Activated CD8-positive, alpha-beta memory T cell treated with anti-CD3 and anti-CD28 coated beads for 48 hours (primary cell): ENCODE measurements at places on chromosomes 1 and 21.

DNA sequence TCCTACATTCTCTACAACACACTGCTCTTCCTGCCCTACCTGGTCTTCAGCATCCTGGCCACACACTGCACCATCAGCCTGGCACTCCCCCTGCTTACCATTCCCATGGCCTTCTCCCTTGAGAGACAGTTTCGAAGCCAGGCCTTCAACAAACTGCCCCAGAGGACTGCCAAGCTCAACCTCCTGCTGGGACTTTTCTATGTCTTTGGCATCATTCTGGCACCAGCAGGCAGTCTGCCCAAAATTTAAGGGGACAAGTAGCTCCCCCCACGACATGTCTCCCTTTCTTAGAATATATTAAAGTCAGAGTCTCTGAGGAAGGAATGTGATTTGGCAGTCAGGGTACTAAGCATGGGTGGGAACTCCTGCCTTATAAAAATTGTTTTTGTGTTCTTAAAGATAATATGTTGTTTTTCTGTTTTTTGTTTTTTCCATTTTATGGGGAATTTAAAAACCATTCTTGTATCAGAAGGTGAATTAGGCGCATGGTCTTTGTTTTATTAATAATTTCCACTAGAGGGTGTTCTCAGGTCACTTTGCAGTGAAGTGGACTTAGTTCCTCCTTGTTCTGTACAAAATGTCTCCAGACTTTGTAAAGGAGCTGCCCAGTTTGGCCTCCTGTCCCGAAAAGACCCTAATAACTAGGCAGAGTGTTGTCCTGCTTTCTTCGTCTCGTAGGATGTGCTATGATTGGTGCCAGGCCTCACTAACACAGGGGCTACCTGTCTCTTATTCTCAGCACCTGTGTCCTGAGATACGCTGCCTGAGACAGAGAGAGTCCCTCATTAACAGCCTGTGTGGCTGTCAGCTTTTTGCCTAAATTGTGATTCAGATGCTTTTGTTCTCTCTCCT, 13.1 kb downstream of the UBIAD1 start:
- no peak for DNase-seq

GRCh38 chr1:180854456-180854855, 58.2 kb upstream of the KIAA1614 start:
- no peak for DNase-seq

GRCh38 chr1:99751877-99752504, 14.4 kb downstream of the FRRS1 start:
- no peak for DNase-seq

GRCh38 chr1:174815036-174815435, 184.7 kb upstream of the CACYBP start:
- no peak for DNase-seq

DNA sequence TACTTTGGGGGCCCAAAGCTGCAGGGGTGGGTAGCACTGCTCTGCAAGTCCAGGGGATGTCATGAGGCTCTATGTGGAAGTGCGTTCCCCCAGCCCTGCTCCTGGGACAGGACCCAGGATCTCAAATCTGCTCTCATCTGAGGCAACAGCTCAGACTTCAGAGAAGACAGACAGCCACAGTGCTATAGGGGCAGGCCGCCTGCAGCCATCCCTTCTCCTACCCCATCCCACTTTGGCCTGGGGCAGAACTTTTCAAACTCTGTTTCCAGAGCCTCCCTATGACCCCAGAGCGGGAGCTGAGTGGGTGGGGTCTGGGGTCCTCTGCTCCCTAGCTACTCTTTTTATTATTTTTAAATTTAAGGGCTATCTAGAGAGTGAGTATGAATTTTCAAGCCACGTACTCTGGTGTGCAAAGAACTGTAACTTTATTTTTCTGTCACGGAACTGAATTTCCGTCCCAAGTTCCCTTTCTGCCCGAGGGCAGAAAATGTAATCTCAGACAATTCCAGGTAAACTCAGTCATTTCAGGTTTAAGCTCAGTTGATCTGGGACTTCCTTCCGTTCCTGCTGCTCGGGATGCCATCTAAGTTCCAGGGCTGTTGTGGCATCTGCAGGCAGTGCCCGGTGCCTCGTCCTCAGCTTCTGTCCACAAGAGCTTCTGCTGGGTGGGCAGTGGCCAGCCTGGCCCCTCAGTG, 98.3 kb downstream of the ACTL8 start:
- DNase-seq: no peak

DNA sequence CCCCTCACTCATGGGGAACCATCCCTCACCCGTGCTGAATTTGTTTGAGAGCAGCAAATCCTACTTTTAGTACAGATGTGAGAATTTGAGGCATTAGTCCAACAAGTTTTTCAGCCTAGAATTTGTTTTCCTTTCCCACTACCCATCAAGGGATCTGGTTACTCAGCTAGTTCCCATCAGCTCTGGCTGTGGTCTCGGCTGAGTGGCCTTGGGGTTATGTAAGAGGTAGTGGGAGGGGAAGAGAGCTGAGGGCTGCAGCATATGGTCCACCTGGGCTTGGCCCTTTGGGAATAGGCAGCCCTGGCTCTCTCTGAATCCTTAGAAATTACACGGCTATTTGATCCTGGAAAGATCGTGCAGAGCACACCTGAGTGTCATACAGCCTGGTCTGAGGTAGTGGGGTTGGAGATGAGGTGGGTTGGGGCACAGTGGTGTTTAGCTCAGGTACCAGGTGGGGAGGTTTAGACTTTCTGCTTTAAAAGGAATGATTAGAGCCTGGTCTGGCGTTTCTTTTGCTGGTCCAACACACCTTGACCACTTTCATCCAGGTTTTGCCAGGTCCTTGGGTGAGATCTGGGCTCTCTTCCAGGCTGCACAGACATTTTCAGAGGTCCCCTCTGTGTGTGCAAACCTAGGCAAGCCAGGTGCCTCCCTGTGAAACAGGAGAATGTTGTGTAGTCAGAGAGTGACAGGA, 4.2 kb downstream of the GSTM4 start:
- DNase-seq: no peak

DNA sequence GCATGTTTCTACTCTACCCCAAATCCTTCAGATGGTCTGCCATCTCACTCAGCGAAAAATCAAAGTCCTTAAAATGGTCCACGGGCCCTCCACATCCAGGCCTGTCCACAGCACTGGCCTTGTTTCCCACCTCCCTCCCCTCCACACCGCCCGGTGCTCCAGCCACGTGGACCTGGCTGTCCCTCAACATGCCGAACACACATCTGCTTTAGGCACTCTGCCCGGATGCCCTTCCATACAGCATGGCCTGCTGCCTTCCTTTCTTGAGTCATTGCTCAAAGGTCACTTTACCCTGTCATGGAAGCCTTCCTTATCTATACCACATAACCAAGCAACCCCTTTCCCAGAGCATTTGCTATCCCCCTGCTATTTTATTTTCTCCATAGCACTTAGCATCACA, 143.0 kb downstream of the DNM3 start:
- DNase-seq: no peak

DNA sequence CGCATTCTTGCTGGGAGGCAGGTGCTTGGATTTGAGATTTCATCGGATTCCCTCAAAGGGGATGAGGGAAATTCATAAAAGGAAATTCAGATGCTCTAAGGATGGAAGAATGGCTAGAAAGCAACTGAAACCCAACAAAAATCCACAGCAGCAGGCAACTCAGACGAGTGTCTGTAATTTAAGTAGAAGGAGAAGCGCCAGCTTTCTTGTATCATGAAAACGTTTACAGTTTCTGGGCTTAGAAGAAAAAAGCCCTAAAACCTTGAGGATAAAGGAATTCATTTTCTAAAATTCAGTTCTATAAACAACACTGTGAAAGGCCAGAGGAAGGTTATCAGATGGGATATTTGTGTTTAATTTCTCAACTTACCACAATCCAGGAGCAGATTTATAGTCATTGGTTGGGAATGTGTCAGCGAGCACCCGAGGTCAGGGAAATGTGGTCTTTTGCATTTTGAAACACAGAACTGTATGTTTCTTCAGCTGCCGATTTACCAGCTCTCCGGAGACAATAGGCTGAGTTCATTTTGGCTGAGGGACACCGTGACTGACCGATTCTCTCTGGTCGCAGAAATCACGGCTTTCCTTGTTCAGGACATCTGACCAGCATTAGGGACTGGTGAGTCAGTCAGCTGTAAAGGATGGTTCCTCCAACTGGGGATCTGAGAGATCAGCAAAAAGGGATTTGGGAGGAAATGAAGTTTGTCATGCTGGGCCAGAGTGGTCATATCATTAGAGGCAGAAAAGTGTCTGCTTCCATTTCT, 111.6 kb upstream of the ERRFI1 start:
- no peak for DNase-seq

- DNase-seq: no peak
These were observed 2.0 kb downstream of the CD58 start for GRCh38 chr1:116568662-116569380.

DNA sequence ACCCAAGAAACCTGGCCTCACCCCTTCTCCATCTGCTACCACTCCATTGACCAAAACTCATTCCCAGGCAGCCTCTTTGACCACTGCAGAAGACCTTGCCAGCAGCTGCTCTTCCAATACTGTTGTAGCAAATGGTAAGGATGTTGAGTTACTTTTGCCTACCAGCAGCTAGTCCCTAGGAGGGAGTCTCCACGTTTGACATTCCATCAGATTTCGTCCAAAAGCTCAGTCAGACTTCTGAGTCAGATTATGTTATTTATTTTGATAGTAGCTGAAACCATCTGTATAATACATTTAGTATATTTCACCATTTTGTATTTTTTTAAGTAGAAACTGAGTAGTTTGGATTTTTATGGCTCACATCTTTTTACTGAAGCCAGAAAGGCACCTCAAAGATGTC, 51.5 kb upstream of the WNT2B start:
- DNase-seq: no peak
